ENCODE measurements at places on chromosomes 4 and X.

DNA sequence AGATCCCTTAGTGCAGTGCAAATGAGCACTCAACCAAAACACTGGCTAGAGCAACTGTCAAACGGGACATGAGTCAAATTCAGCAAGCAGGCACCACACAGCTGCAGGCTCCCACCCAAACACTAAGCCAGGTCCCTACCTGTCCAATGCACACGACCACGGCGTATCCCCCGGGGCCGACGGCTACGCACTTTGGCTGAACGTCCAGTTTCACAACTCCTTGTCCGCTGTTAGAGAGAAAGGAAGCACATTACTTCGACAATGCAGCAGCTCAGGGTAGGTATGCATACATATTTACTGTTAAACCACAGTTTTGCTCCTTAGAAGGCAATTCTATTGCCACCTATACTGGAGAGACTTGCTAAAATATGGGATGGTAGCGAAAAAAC, 35.4 kb downstream of the WDR1 start:
- no peak for DNase-seq

DNA sequence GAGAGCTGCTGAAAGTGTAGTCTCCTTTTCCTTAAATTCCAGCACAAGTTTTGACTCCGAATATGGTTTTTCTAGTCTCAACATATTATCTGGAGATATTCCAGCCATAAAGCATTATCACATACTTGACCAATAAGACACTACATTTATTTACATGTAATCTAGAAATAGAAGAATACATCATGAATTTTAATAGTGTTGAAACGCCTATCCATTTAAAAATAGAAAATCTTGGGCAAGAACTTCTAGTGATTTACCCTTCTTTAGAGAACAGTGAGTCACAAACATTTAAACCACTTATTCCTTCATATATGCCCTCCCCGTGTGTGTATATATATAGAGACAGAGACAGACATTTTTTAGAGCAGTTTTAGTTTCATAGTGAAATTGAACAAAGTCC, 161.5 kb downstream of the SOWAHB start:
- DNase-seq, result no peak

DNA sequence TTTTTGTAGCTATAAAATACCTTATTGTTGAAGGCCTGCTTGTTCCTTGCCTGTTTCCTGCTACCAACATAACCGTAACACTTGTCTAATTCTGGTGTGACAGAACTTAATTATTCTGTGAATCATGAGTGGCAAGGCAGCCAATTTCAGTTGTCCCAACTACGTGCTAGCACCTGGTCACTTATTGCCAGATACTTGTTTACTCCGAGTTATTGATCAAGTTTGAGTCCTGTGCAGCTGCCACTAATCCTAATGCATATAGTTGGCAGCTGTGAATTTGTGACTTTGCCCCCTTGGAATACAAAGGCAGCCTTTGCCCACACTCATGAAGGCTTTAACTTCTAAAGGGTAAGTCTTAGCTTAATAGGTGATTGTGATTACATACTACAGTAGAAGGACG, 7.8 kb upstream of the RNF128 start:
- no peak for DNase-seq

- DNase-seq, result no peak
These were observed 180.8 kb upstream of the ANXA3 start for GRCh38 chr4:78370631-78371372.

DNA sequence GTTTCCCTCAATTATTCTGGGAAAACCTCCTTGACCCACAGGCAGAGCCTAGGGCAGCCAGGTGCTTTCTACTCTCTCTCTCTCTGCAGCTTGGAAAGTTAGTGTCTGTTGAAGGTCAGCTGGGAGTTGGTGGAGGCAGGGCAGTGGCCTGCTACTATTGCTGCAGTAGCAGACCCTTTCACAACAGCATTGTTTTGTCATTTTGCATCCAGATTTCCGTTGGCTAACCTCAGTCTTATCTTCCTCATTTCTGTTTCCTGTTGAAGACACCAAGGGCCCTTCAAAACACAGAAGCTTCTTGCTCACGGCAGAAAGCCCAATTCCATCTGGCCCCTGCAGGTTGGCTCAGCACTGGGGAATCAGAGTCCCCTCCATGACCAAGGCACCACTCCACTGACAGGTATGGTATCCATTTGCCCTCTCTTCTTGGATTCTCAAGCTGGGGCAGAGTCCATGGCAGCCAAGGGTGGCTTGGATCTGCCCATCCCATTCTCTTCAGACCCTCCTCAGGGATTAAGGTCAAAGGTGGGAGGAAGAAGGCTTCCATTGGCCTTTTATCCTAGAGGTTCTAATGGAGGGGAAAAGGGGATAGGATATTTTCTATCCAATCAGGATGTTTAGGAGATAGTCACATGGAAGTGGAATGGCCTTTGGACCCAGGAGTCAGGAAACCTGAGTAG, 24.6 kb downstream of the VSIG4 start:
- no peak for DNase-seq

GRCh38 chrX:136659174-136659573, 11.2 kb downstream of the CD40LG start:
- no peak for DNase-seq

GRCh38 chrX:15663439-15663838, 1.2 kb downstream of the CLTRN start:
- no peak for DNase-seq

Measured in Daoy (cell line).